Astrocyte of the spinal cord (primary cell): ENCODE measurements at places on chromosomes 1 and 21.
A peak's percentile ranks its signal among the peaks of the same experiment; 100 is the strongest.

- no peak for DNase-seq
These were observed 250.1 kb upstream of the FMN2 start for GRCh38 chr1:239841631-239842030.

GRCh38 chr1:54046671-54047383 is 6.2 kb downstream of the TMEM59 start:
- DNase-seq: peak; percentile 19

GRCh38 chr21:20330652-20331051 is 667.6 kb upstream of the NCAM2 start:
- no peak for DNase-seq

DNA sequence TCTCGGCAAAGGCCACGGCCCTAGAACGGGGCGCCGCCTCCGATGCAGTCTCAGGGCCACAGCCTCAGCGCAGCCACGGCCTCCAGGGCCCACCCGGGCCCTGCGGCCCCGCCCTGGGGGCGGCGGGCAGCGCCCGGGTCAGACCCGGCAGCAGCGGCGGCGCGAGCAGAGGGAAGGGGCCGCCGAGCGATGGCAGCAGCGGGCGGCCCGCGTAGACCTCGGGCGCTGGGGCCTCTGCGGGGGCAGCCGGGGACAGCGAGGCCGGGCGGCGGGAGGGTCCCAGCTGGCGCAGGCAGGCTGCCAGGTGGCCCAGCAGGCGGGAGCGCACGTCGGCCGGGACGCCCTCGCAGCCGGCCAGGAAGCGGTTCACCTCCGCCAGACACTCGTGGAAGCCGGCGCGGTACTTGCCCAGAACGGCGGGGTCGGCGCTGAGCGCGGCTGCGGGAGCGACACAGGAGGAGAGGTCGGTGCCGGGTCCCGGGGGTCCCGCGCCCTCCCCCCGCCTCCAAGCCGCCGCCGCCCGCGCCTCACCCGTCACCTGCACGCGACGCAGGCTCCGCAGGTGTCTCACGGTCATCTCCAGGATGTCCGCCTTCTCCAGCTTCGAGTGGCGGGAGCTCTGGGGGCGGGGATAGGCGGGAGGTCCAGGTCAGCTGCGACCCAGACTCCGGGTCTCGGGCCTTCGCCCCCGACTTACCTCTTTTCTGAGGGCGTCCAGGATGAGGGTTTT is 737 bp downstream of the HES4 start:
- no peak for DNase-seq
